Fibroblast of upper back skin (primary cell): ENCODE measurements at places on chromosomes 4 and X.

GRCh38 chr4:7027913-7028312 is 15.3 kb upstream of the TADA2B start:
- no peak for DNase-seq

DNA sequence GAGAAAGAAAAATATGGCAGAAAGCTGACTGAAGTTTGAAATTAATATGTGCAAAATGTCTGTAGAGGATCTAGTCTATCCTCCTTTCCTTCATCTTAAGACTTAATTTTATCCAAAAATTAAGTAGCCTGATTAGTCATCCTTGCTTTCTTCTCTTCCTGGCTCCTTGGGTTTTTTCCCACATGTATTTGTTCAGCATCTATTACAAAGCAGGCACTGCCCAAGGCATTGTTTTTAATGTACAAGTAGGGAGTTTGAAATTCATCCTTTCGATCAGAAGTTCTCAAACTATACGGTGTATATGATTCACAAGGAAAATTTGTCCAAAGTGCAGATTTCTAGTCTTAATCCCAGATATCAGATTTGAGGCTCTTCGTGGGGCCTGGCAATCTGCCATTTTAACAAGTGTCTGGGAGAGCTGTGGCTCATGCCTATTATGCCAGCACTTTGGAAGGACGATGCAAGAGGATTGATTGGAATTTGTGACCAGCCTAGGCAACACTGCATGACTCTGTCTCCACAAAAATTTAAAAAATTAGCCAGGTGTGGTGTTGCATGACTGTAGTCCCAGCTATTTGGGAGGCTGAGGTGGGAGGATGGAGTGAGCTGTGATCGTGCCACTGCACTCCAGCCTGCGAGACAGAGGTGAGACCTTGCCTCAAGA is 19.4 kb upstream of the YTHDC1 start:
- peak; percentile 55 for DNase-seq

DNA sequence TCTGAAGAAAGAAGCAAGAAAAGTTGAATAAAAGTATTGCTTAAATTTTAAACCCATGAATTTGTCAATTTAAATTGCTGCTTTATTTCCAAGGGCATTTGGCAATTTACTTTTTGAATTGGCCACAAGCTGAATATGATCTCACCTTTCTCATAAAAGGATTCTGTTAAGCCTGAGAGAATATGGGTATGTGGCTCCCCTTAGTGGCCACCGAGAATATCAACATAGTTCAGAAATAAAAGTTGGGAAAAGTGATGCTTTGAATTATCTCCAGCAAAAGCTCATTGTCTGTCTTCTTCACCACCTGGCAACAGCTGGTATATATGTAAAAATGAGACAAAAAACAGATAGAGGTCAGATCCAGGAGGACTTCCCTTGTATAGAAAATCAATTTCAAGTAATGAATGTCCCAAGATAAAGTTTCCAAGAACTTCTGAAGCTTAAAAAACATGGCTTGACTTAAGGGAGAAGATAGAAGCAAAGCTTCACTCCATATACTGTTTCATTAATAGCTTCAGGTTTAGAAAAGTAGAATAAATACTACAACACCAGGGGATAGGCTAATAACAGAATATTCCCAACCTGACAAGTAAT is 290.7 kb upstream of the FAM241A start:
- DNase-seq, result peak; percentile 56

- peak; percentile 76 for DNase-seq
Measured at GRCh38 chr4:76545226-76545884, 110.3 kb downstream of the SHROOM3 start.

GRCh38 chr4:147658501-147658900 is 25.5 kb downstream of the PRMT9 start:
- no peak for DNase-seq

GRCh38 chr4:33715841-33716395 is 2528.4 kb downstream of the ARAP2 start:
- peak; percentile 91 for DNase-seq

GRCh38 chr4:172762895-172763294 is 405.7 kb upstream of the GALNT7 start:
- no peak for DNase-seq

- DNase-seq, result no peak
Measured at GRCh38 chr4:24813732-24814131, 18.4 kb downstream of the SOD3 start.

DNA sequence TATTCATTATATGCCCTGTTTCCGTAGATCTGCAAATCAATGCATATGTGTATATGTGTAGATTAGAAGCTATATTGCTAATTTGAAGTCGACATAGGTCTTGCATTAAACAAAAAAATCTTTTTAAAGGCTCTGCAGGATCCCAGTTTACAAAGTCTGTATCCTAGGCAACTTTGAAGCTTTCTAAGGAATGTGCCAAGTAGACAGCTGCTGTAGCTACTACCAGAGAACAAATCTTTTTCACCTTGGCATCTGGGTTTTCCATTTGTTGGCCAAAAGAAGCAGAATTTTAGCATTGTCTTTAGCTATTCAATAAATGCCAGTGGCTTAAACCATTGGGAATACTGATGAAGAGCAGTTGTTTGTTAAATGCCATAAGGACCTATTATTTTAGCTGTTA is 88.0 kb downstream of the NAA11 start:
- no peak for DNase-seq

- no peak for DNase-seq
Measured at GRCh38 chr4:18480342-18480741, 458.8 kb upstream of the LCORL start.

GRCh38 chrX:20378233-20378920 is 111.7 kb upstream of the RPS6KA3 start:
- DNase-seq, result no peak

DNA sequence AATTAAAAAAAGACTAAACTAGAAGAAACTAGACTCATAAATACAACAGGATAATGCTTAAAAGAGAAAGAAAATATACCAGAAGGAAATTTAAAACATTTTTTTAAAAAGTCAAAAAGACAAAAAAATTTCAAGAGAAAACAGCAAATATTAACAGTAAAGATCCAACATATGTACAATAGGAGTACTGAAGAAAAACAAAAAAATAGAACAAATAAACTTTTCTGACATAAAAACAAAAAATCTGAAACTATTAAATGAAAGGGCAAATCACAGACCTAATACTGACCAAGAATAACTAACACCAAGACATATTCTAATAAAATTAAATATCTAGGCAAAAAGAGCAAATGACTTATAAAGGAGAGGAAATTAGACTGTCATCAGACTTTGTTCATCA is 11.5 kb downstream of the DNAJB14 start:
- no peak for DNase-seq

DNA sequence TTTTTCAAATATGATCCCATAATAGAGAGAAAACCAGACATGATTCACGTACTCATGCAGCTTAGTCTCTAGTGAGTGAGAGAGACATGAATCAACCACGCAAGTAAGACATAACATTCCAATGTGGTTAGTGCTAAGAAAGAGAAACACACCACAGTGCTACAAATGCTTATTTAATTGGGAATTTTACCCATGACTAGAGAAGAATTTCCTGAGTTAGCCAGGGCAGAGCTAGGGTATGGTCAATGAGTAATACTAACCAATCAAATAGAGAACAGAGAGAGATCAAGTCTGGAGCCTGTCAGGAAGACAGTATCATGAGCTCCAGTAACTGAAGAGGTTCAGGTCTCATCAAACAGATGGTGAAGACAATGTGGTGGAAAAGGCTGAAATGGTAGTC is 495.2 kb downstream of the PDGFC start:
- peak; percentile 99 for DNase-seq

- DNase-seq, result peak; percentile 32
Measured at GRCh38 chr4:87239821-87240220, 19.4 kb upstream of the KLHL8 start.

GRCh38 chr4:152939621-152940020 is 3.5 kb downstream of the FHDC1 start:
- no peak for DNase-seq

DNA sequence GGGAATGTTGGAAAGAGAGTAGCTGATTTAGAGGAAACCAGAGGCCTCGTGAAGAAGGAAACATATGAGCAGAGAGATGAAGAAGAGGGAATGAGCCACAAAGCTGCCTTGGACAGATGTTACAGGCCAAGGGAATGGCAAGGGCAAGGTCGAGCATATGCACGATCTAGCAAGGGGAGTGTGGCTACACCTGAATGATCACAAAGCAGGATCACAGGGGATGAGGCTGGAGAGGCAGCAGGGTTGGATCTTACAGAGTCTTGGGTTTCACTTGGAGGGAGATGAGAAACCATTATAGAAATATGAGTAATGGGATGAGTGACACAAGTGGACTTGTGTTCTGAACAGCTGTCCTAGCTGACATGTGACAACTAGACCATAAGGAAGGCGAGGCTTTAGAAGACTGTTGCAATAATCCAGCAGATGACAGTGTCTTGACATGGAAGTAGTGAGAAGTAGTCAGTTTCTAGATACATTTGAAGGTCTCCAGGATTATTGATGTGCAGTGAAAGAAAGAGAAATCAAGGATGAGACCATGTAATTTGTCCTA is 58.7 kb downstream of the RASGEF1B start:
- DNase-seq, result no peak

- DNase-seq, result peak; percentile 8
Measured at GRCh38 chr4:181007751-181008150, 1235.5 kb upstream of the TENM3 start.

- no peak for DNase-seq
Measured at GRCh38 chr4:105462576-105462975, 11.3 kb downstream of the PPA2 start.

- DNase-seq, result no peak
Measured at GRCh38 chrX:77447653-77448569, 722 bp downstream of the FGF16 start.

DNA sequence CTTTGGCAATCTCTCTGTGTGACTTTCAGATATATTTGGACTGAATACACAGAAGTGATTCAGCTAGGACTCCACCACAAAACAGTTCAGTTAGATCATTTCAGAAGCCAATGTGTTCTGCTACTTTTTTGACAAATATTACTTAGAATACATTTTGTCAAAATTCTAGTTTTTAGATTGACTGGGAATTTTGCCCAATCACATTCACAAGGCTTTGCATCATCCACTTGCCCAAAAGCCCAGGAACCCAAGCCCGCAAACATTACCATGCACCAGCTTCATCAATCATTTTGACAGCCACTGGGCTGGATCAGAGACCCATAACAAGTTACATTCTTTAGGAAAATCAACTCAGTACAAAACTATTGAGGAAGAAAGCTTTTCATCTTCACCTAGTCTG is 256.6 kb upstream of the NDST3 start:
- peak; percentile 59 for DNase-seq

DNA sequence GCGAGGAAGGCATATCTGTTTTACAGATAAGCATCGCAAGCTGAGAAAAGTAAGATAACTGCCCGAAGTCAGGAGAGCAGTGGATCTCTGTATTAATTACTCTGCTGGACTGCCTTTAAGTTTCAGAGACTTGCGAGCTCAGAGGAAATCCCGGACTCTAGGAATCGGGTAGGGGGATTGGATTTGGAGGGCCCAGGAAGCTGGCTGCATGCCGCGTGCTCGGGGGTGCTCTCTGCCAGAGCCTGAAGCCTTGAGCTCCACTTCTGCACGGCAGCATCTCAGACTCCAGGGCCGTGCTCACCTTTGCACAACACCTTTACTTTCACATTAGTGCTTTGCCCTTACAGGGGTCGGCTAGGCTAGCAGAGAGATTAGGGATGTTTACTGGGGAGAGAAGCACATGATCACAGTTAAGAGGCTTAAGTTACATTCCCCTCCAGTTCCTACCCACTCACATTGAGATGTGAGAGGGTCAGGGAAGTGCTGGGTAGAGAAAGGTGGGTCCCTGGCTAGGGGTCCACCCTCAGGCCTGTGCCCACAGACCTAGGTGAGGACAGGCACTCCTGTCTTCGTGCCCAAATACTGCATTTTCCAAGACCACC is 57.0 kb downstream of the TRIML1 start:
- no peak for DNase-seq

DNA sequence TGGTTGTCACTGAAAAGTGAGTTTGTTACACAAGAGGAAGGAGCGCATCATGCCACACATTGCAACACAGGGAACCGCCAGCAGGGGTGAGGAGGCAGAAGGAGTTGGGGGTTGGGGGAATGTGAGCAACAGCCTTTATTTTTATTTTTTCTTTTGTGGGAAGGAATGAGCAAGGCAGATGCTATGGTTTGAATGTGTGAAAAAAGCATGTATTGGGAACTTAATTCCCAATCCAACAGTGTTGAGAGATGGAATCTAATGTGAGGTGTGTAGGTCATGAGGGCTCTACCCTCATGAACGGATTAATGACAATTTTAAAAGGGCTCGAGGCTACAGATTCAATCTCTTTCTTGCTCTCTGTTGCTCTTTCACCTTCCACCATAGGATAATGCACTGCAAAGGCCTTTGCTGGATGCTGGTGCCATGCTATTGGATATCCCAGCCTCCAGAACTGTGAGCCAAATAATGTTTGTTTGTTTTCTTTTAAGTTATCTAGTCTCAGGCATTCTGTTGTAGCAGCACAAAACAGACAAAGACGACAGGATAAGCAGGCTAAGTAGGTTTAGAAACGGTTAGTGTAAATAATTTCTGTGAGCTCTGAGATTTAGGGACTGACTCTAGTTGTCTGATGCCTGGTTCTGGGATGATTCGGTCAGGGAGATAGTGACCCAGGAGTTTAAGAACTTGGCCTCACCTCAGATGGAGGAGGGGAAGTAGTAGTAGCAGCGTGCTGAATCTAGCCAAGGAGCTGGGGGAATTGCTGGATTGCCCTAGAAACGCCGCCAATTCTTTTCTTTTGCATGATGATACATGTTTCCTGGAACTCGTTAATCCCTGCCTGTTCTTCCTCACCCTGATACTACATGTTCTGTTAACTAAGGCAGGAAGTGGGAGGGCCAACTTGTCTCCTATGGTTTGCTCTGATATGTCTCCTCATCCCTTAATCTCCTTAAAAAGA is 156.6 kb upstream of the CTSO start:
- peak; percentile 85 for DNase-seq

- DNase-seq, result peak; percentile 23
Measured at GRCh38 chr4:62644372-62644771, 1444.2 kb downstream of the ADGRL3 start.

- DNase-seq, result no peak
Measured at GRCh38 chrX:149510386-149510785, 5.3 kb upstream of the IDS start.

- no peak for DNase-seq
Measured at GRCh38 chr4:108172231-108172752, 3.6 kb upstream of the LEF1 start.

GRCh38 chrX:43493756-43494155 is 162.3 kb upstream of the MAOA start:
- no peak for DNase-seq
